Suppressor macrophage treated with lipopolysaccharide for 4 hours (primary cell): ENCODE measurements at places on chromosomes 2 and 18.

DNA sequence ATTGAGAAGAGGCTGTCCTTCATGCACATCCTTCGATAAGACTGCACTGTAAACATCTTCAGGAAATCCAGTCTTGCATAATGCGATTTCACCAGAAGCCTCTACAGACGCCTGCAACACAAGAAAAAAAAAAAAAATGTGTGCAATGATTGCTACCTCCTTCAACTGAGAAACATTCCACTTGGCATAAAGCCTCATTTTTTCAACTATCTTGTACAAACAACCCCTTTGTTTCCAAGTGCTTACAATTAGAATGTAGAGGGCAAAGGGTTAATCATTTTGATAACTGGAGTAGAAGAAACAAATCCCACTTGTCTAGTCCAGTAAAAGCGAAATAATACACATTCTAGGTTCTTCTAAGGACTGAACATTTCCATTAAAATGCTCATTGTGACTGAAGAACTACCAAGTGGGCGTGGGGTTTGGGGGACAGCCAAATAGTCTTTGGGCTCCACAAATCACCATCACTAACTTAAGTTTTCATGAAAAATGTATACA, 29.2 kb downstream of the CDH2 start:
- DNase-seq, result no peak

DNA sequence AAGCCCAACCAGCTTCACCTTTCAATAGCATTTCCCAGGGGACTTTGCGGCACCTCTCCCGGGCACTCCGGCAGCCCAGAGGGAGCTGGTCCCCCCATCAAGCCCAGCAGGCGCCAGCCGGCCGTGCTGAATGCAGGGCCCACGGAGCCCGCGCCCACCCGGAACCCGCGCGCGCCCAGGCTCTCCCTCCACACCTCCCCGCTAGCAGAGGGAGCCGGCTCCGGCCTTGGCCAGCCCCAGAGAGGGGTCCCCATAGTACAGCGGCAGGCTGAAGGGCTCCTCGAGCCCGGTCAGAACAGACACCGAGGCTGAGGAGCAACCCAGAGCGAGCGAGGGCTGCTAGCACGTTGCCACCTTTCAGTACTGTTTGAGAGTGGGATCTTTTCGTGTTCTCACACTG, 300.8 kb downstream of the DSEL start:
- DNase-seq, result no peak

- DNase-seq, result no peak
Measured at GRCh38 chr2:173991856-173992588, 26.8 kb upstream of the SP3 start.

GRCh38 chr18:13447621-13448334, 229.2 kb downstream of the LDLRAD4 start:
- no peak for DNase-seq

DNA sequence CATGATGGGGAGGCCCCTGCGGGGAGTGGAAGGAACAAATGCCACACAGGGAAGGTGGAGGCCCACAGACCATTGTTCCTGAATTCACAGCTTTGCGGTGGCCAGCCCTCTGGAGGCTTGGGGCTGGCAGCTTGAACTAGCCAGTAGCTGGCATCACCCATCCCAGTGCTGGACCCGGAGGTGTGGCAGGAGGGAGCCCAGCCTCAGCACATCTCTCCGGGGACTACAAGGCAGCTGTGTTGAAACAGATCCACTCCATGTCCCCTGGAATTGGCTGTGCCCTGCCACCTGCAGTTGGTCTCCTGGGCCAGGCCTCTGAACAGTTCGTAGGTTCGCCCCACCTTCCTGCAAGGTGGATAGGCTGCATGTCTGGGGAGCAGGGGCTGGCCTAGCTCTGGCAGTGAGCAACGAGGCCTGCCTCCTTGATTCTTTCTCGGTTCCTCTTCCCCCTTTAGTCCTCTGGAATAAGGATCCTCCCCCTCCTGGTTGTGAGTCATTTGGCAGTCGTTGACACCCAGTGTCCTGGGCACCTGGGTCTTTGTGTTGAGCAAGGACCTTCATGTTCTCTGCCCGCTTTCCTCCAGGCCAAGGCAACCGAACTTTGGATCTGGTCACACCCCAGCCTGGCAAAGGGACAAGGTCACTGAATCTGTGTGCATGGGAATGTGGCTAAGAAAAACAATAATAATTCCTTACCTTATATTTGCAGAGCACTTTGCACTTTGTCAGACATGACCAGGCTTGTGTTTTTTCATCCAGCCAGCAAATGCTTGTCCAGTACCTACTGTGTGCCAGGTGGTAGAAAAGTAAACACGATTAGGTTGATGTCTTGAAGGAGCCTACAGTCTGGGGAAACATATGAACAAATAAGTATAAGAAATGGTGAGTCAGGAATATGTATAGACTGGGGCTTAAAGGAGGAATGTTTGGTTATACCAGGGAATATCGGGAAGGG, 55.0 kb upstream of the MCFD2 start:
- DNase-seq, result peak; percentile 84
